ENCODE measurements at places on chromosomes 12 and 14. TPM values are rescaled to one million over a fixed set of nuclear protein-coding genes. Genes with fewer than 3 reads are reported as not detected.

Gene TPPP2
- not detected for total RNA-seq

Gene JPH4
- total RNA-seq = 0.30 TPM

Gene IL26
- total RNA-seq = not detected

Gene DUSP16
- 60.2 TPM for total RNA-seq

Gene ASCL1
- total RNA-seq = 0.17 TPM

Gene FERMT2
- total RNA-seq = 6.3 TPM

Gene PRICKLE1
- 1.1 TPM for total RNA-seq

Gene CLEC2D
- 6.8 TPM for total RNA-seq

Gene SMCO2
- not detected for total RNA-seq

Gene GPR135
- 1.4 TPM for total RNA-seq

Gene ADGRD1
- total RNA-seq = 3.6 TPM

DNA sequence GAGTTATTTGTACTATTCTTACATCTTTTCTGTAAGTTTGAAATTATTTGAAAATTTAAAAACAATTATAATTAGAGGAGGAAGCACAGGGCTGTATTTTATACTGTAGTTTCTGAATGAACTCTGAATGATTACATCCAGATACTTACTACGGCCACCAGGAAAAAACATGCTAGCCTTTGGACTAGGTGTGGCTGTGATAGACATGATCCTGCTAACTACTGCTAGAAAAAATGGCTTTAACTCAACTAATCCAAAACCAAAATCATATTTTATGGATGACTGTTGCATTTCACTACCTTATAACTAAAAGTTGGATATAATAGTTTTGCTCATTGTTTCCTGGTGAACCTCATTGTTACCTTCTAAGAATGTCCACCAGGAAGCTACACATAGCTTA lies 15.1 kb upstream of the SLC25A3 start:
- no peak overlapping the region for H3K4me3 ChIP-seq
- H3K4me1 ChIP-seq = peaks cover 3% of the 10 kb centered on the region
- no peaks in the 10 kb centered on the region for H3K27me3 ChIP-seq
- H3K36me3 ChIP-seq = no peaks in the 10 kb centered on the region
- DNase-seq = peak; percentile 57

DNA sequence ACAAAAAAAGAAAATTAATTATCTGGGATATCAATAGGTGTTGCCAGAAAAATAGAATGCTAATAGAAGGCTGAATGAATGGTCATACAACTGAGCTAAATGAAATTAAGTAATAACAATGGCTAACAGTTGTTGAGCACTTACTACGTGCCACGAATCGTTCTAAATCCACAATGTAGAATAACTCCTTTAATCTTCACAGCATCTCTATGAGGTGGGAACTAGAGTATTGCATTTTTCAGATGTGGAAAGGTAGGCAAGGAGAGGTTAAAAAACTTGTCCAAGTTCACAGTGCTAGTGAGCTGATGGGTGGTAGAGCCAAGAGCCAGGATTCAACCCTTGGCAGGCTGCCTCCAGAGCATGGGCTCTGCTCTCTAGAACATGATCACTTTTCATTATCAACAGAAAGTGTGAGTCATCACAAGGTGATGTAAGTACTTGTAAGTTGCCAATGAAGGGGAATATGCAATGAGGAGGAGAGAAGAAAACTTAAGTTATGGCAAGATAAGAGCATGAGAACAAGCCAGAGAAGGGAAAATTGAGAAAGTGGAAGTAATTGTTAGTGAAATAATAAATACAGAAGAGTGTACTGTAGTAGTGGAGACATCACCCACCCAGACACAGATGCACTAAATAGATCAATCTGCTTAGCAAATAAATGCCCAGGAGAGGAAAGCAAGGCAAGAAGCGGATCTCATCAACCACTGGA lies 122.1 kb downstream of the PRKD1 start:
- no peak overlapping the region for H3K27ac ChIP-seq
- no peaks in the 10 kb centered on the region for H3K36me3 ChIP-seq
- no peaks in the 10 kb centered on the region for H3K27me3 ChIP-seq
- H3K4me1 ChIP-seq = no peaks in the 10 kb centered on the region

DNA sequence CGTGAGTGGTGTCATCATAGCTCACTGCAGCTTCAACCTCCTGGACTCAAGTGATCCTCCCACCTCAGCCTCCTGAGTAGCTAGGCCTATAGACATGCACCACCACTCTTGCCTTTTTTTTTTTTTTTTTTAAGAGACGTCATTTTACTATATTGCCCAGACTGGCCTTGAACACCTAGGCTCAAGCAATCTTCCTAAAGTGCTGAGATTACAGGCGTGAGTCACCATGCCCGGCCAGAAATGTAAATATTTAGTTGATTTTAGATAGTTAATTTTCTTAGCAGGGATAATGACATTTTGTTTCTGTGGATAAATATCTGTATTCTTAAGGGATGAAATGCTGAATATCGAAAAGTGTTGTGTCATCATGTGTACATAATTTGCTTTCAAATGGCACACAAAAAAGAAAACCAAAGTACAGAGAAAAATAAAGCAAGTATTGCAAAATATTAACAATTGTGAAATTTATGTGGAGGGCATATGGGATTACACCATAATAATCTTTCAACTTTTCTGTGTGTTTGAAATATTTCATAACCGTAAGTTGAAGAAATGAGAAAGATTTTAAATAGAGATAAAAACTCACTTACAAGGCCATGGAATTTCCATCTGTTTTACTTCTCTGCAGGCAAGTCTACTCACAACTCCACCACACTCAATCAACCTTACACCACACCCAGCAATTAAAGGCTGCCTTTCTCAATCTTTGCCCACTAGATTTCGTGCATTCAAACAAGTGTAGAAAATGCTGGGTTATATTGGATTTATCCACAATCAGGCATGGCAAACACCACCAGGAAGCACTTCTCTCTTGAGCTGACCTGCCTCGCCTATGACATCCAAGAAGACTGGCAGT lies 93.7 kb downstream of the SPTSSA start:
- H3K27me3 ChIP-seq = no peaks in the 10 kb centered on the region
- DNase-seq = peak; percentile 69
- H3K36me3 ChIP-seq = no peaks in the 10 kb centered on the region
- H3K4me1 ChIP-seq = no peaks in the 10 kb centered on the region

DNA sequence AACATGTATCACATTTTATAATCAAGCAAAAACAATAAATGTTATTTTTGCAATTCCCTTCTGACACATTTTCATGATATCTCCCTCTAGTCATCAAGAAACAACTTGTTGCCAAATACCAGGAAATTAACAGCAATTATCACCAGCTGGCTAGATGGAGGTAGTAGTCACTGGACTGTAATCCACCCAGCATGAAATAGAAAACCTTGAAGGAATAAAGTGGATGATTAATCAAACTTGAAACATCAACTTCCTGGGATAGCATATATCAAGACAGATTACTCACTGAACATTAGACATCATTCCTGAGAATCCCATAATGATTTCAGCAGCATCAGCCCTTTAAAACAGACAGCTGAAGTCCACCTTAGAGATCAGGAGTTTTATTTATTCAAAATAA lies 259.0 kb downstream of the CCDC59 start:
- DNase-seq = no peak
- H3K4me3 ChIP-seq = no peak overlapping the region
- no peaks in the 10 kb centered on the region for H3K36me3 ChIP-seq
- no peaks in the 10 kb centered on the region for H3K4me1 ChIP-seq
- no peaks in the 10 kb centered on the region for H3K27me3 ChIP-seq
- H3K27ac ChIP-seq = no peak overlapping the region

- no peaks in the 10 kb centered on the region for H3K27me3 ChIP-seq
- DNase-seq = no peak
- no peaks in the 10 kb centered on the region for H3K36me3 ChIP-seq
- no peak overlapping the region for H3K27ac ChIP-seq
- H3K4me1 ChIP-seq = no peaks in the 10 kb centered on the region
- no peak overlapping the region for H3K4me3 ChIP-seq
Observed at GRCh38 chr14:74160763-74161162, 76.0 kb downstream of the LIN52 start.

GRCh38 chr12:78149459-78149858 lies 318.8 kb downstream of the NAV3 start:
- H3K36me3 ChIP-seq = no peaks in the 10 kb centered on the region
- no peaks in the 10 kb centered on the region for H3K4me1 ChIP-seq
- H3K27me3 ChIP-seq = no peaks in the 10 kb centered on the region
- DNase-seq = no peak
- H3K27ac ChIP-seq = no peak overlapping the region

GRCh38 chr14:28373721-28374120 lies 392.9 kb upstream of the FOXG1 start:
- H3K4me3 ChIP-seq = no peak overlapping the region
- H3K36me3 ChIP-seq = no peaks in the 10 kb centered on the region
- no peak for DNase-seq
- no peak overlapping the region for H3K27ac ChIP-seq
- H3K27me3 ChIP-seq = no peaks in the 10 kb centered on the region

GRCh38 chr14:76842414-76842813 lies 16.2 kb downstream of the LRRC74A start:
- no peaks in the 10 kb centered on the region for H3K4me1 ChIP-seq
- no peak overlapping the region for H3K27ac ChIP-seq
- no peak for DNase-seq

DNA sequence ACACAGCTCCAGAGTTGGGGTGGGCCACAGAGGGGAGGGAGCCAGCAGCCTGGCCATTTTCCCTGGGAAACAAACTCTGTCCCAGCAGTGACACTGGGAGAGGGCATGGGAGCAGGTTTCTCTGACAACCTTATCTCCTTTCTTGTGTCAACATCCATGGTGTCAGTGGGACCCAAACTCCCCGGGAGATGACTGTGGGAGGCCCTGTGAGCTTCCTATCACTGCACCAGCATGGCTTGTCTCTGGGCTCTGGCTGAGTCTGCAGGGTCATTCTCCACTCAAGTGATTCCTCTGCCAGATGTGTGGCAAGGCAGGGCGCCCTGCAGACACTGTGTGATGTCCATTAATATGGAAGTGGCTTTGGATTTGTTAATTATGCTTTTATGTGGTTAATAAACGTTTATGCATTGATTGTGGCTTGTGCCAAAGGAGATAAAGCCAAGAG lies 10.1 kb downstream of the LRTM2 start:
- H3K27ac ChIP-seq = no peak overlapping the region
- no peaks in the 10 kb centered on the region for H3K36me3 ChIP-seq
- no peak for DNase-seq
- no peaks in the 10 kb centered on the region for H3K4me1 ChIP-seq
- no peak overlapping the region for H3K4me3 ChIP-seq
- peaks cover 6% of the 10 kb centered on the region for H3K27me3 ChIP-seq

GRCh38 chr12:89544681-89545184 lies 18.9 kb upstream of the POC1B start:
- peaks cover 2% of the 10 kb centered on the region for H3K4me1 ChIP-seq
- no peaks in the 10 kb centered on the region for H3K36me3 ChIP-seq
- no peak overlapping the region for H3K27ac ChIP-seq
- DNase-seq = peak; percentile 46

GRCh38 chr12:14771651-14772137 lies 31.6 kb downstream of the WBP11 start:
- H3K27ac ChIP-seq = peak overlapping the region; percentile 98
- H3K4me3 ChIP-seq = peak overlapping the region; percentile 79
- H3K36me3 ChIP-seq = no peaks in the 10 kb centered on the region
- H3K4me1 ChIP-seq = peaks cover 9% of the 10 kb centered on the region

- DNase-seq = no peak
- no peaks in the 10 kb centered on the region for H3K4me1 ChIP-seq
- H3K27ac ChIP-seq = peak overlapping the region; percentile 33
- no peaks in the 10 kb centered on the region for H3K27me3 ChIP-seq
- H3K4me3 ChIP-seq = no peak overlapping the region
Observed at GRCh38 chr12:62703011-62703380, 232.0 kb downstream of the PPM1H start.

DNA sequence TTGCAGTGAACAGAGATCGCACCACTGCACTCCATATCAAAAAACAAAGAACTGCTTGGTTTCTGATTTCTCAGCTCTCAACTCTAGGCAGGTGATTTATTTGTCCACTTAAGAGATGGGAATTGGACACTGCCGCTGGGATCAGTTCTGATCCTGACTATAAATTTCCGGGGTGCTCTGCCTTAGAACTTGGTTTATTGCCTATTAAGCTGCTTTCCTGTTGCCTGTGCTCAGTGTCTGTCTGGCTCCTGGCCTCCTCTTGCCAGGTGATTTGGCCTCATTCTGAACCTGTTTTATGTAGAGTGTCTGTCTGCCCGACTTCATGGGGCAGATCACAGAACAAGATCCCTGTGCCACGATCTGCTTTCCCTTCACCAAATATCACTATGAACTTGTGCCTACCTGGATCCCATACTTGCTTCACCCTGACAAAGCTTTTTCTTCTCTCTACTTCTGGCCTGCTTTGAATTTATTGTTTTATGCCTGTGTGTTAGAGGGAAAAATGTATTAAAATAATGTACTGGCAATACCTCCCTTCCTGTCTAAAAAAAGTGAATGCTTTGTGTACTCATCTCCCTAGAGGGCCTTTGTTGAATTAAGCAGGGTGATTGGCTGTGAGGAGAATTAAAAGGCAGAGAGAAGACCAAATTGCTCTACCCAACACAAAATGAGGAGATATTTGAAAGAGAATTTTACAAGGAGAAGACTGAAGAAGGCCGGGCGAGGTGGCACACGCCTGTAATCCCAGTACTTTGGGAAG lies 27.6 kb downstream of the CDKN1B start:
- DNase-seq = no peak
- H3K4me1 ChIP-seq = no peaks in the 10 kb centered on the region
- H3K27me3 ChIP-seq = no peaks in the 10 kb centered on the region
- no peak overlapping the region for H3K4me3 ChIP-seq
- no peaks in the 10 kb centered on the region for H3K36me3 ChIP-seq

DNA sequence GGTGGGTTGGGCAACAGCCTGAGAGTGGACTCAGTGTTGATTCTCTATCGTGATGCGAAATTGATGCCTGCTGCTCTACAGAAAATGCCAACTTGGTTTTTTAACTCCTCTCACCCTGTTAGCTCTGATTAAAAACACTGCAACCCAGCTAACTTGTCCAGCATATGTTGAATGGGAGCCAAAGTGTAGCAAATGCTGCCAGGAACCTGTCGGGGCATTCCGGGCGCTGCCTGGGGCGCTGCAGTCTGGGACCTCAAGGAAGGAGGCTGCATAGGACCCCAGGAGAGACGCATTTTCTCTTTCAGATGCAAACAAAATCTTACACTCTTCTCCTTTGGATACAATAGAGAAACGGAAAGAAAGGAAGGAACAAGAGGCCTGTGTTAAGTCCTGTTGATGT lies 3.9 kb downstream of the B3GNT4 start:
- H3K36me3 ChIP-seq = peaks cover 3% of the 10 kb centered on the region
- no peak for DNase-seq
- H3K27me3 ChIP-seq = peaks cover 22% of the 10 kb centered on the region
- H3K4me3 ChIP-seq = no peak overlapping the region
- no peaks in the 10 kb centered on the region for H3K4me1 ChIP-seq

GRCh38 chr12:2124466-2125023 lies 71.8 kb downstream of the CACNA1C start:
- H3K27ac ChIP-seq = no peak overlapping the region
- no peaks in the 10 kb centered on the region for H3K36me3 ChIP-seq
- H3K4me1 ChIP-seq = no peaks in the 10 kb centered on the region
- no peak overlapping the region for H3K4me3 ChIP-seq
- no peak for DNase-seq
- H3K27me3 ChIP-seq = no peaks in the 10 kb centered on the region

DNA sequence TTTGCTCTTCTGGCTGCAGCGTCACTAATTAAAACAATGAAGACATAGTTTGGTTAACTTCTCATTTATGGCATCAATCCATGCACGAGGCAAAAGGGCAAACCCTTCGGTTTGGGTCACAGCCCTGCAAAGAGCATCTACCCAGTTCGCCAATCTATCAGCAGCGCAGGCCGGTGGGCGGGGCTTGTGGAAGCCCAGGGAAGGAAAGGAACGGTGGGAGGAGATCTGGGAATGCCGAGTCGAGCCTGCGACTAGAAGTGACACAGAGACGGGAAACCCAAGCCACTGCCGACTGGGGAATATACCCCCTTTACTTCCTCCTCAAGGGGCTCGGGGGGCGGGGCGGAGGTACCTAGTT lies 466 bp downstream of the KICS2 start:
- DNase-seq = peak; percentile 94
- no peaks in the 10 kb centered on the region for H3K36me3 ChIP-seq
- H3K4me1 ChIP-seq = peaks cover 4% of the 10 kb centered on the region
- peak overlapping the region; percentile 77 for H3K27ac ChIP-seq
